ENCODE measurements at places on chromosomes 13 and 19.

DNA sequence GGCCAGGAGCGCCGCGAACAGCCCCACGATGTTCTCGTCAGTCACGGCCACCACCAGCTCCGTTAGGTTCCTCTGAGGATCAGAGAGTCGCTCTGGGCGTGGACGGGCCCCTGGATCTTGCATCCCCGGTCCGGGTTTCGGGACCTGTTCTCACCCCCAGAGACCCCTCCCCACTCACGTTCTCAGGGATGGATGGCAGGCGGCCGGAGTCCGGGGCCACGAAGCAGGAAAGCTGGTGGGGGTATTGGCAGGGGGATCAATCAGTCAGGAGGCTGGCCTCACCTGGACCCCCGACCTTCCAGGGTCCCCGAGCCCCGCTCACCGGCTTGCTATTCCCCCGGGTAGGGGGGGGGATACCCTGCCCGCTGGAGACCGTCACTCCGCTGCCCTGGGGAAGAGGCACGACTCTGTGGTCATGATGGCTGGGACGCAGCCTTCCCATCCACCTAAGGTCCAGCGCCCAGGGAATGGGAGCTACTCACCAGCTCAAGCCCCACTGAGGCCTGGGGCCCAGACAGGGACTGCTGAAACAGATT lies 4.6 kb downstream of the DENND1C start:
- DNase-seq: no peak

DNA sequence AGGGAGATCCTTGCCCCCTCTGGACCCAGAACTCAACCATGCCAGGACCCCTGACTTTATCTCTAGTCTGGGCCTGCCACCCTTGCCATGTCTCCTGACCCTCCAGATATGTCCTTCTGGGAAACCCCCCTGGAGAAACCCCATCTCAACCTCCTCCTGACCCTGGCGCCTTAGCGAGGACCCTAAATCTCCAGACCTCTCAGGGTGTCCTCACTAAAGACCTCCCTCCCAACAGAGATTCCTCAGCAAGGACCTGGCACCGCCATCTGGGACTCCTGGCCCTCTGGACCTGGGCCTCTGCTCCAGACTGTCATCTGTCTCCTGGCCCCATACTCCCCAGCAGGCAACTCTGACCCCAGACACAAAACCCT lies 1.3 kb downstream of the KCNK6 start:
- DNase-seq: no peak

GRCh38 chr13:30034458-30034795 lies 184.0 kb upstream of the UBL3 start:
- no peak for DNase-seq

GRCh38 chr19:51263808-51264207 lies 12.9 kb downstream of the SIGLECL1 start:
- no peak for DNase-seq

DNA sequence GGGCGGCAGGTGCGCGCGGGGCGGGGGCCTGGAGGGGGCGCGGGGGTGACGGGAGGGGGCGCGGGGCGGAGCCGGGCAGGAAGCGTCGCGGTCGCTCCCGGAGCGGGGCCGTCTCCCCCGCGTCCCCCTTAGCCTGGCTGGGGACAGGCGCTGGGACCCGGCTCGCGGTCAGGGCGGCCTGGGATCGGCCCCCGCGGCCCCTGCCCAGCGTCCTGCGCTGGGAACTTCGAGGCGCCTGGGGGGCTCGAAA lies 74.7 kb upstream of the MCF2L start:
- DNase-seq: no peak

- no peak for DNase-seq
These were observed 718.0 kb upstream of the SPRY2 start for GRCh38 chr13:81058916-81059290.

GRCh38 chr13:75146436-75146835 lies 335.5 kb downstream of the TBC1D4 start:
- DNase-seq: no peak

DNA sequence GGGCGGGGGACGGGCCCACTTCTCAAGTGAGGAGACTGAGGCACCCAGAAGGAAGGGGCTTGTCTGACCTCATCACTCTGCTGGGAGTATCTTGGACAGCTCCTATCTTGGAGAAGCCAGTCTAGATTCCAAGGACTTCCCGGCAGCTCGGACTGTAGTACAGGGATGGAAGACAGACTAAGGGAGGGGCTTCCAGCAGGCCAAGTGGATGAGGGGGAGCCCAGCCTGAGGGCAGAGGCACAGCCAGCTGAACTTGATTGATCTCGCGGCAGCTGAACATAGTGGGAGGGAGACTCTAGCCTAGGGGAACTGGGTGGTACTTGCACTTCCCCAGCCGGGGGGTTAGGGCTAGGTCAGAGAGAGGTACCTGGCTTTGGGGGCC lies 711 bp downstream of the CILP2 start:
- DNase-seq: no peak

DNA sequence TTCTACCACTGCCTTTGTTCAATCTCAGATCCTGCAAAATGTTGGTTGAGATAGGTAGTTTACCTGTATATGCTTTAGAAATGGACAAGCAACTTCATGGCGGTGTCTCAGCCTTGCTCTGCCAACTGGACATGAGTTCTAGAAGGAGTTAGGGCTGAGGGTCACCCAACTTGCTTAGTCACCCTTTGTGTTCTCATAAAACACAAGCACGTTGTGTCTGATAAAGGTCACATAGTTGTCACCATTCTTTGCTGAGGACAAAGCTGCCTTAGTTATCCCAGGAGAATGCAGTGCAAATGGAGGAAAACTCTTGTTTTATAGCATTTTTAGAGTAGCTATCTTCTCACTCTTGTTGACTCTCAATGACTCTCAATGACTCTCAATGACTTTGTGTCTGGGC lies 218.4 kb upstream of the TMTC4 start:
- DNase-seq: no peak

DNA sequence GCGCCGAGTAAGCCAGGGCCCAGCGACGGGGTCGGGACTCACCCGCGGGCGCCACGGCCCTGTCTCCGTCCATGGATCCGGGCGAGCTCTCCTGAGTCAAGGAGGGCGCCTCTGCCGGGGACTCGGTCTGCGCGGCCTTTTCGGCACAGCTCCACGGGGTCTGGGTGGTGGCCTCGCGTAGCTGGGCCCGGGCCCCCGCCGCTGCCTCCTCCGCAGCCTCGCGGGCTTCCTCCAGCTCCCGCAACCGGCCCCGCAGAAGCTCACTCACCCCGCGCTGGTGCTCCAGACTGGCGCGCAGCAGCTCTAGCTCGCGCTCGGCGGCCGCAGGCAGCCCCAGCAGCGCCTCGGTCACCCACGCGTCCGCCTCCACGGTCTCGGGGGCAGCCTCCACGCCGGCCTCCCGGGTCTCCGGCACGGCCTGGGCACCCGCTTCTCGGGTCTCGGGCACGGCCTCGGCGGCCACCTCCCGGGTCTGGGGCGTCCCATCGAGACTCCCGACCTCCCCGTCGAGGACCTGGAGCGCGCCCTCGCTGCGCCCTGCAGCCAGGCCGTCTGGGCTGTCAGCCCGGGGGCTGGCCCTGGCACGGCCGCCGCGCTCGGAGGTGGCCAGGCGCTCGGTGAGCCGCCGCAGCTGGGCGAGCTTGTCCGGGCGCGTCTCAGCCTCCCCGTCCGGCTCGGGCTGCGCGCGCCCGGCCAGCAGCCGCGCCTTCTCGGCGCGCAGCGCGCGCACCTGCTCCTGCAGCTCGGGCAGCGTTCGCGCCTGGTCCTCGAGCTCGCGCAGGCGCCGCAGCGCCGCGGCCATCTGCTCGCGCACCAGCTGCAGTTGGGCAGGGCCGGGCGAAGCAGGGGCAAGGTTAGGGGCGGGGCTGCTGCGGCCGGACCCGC lies 8.4 kb downstream of the KANK3 start:
- no peak for DNase-seq

- DNase-seq: no peak
These were observed 665.0 kb upstream of the SLITRK6 start for GRCh38 chr13:86464193-86464592.

- no peak for DNase-seq
These were observed 257.5 kb upstream of the STARD13 start for GRCh38 chr13:33543089-33543459.

DNA sequence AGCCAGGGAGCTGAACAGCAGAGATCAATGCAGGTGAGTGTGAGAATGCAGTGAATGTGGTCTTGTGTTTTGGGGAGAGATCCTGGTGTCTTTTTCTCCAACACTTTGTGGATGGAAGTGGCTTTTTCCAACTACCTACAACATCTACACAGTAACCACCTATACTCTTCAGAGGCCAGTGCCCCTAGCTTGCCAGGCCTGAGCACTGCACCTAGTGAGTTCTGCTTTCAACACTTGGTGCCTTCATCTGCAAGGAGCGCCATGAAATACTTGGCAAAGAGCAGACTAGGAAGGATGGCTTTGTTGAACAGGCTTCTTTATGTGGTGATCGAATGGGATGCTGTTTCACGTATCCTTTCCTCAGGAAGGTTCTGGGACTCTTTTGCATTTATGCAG lies 21.3 kb upstream of the HMGB1 start:
- no peak for DNase-seq

GRCh38 chr19:47230921-47231214 lies at the start of gene BBC3:
BBC3 (minus strand) TSS chr19:47231199; CDS start chr19:47228431, 2,768 bp downstream.
- DNase-seq: no peak

GRCh38 chr13:34620074-34620850 lies 321.8 kb upstream of the NBEA start:
- DNase-seq: no peak

DNA sequence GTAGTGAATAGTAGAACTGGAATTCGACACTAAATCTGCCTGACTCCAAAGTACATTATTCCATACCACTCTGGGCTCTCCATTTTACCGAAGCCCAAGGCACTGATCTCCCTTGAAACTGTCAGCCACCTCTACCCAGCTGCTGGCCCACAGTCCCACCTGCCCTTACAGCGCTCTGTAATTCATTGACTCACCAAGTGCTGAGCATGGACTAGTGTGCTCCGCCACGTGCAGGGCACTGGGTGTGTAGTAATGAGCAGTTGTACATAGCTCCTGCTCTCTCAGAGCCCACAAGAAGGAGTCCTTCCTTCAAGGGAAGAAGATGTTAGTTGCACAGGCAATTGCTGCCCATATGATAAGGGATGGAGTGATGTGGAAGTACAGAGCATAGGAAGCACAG lies 76.6 kb upstream of the SIAH3 start:
- no peak for DNase-seq

DNA sequence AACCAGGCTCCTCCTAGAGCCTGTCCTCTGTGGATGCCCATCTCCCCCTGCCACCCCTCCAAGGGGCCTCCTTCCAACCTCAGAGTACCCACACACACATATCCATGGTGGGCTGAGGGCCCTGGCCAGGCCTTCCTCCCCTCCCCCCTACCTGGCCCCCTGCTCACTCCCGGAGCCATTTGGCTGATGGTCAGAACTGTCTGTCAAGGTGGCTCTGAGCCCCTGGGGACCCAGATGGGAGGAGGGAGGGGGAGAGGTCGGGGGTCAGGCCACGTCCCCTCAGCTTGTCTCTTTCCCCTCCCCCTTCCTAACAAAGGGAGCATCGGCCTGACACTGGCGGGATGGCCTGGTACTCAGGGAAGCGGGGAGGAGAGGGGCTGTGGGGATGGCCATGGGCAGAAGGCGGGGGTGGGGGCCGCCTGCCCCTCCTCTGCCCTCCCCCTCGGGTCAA lies 18.7 kb upstream of the POU2F2 start:
- no peak for DNase-seq

GRCh38 chr13:95982144-95982543 lies 71.1 kb downstream of the UGGT2 start:
- DNase-seq: no peak

DNA sequence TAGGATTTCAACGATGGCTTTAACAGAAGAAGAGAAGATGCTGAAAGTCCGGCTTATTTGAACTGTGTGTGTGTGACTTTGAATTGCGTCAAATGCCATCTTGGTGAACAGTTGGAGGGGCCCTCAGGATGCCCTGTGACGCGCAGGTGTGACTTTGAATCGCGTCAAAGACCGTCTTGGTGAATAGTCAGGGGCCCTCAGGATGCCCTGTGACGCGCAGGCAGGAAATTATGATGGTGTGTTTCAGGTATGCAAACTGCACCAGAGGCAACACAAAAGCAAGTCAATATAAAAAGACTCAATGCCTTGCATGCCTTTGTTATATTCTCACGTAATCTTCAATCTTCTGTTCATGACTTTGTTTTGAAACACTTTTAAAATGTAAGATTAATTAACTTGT lies 29.2 kb downstream of the ATP11A start:
- DNase-seq: no peak

- DNase-seq: no peak
These were observed 29.1 kb downstream of the NFIX start for GRCh38 chr19:13024126-13024950.

DNA sequence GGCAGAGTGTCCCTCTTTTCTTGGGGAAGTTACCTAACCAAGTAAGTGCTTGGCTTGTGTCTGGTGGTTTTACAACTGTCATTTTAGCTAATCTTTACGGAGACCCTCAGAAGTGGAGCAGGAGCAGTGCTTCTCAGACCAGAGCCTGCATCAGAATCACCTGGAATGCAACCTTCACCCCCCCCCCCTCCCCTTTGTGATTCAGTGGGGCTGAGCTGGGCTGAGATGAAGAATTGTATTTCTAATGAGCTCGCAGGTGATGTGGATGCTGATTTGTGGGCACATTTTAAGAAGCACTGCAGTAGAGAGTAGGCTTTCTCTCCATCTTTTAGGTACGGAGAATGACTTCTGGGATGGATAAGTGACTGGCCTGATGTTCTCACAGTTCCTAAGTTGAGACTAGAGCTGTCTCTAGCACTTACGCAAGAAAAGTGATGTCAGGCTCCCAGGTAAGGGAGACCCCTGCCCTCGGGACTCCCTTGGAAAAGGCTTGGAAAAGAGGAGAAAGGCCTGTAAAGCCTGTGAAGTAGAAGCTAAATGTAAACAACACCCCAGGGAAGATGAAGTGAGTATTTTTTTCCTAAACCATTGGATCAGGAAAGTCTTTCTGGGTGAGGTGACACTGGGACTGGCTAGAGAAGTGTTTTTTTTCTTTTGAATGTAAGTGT lies 23.3 kb upstream of the RNF113B start:
- no peak for DNase-seq

GRCh38 chr13:48266150-48266549 lies 33.1 kb downstream of the ITM2B start:
- no peak for DNase-seq

- no peak for DNase-seq
These were observed 1.7 kb downstream of the IL4I1 start for GRCh38 chr19:49894879-49895565.

GRCh38 chr13:81171065-81171647 lies 830.2 kb upstream of the SPRY2 start:
- DNase-seq: no peak

DNA sequence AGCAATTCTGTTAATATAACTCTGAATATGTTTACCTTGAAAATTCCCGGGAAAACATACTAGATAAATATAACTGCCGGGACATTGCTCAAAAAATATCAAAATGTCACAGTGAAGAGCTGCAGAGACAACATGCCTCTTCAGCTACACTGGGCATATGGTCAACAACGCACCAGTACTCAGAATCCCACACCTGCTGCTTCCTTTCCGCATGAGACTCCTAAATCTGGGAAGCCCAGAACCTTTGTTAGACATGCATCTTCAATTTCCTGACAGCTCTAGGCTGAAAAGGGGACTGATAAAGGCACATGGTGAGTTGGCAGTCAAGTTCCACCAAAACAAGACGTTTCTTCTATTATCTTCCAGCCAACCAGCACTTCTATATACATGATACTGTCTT lies 53.7 kb downstream of the USP12 start:
- no peak for DNase-seq

Measured in activated CD4-positive, alpha-beta T cell treated with anti-CD3 and anti-CD28 coated beads for 1 hour (primary cell).